ENCODE measurements at places on chromosomes 1 and 21.

DNA sequence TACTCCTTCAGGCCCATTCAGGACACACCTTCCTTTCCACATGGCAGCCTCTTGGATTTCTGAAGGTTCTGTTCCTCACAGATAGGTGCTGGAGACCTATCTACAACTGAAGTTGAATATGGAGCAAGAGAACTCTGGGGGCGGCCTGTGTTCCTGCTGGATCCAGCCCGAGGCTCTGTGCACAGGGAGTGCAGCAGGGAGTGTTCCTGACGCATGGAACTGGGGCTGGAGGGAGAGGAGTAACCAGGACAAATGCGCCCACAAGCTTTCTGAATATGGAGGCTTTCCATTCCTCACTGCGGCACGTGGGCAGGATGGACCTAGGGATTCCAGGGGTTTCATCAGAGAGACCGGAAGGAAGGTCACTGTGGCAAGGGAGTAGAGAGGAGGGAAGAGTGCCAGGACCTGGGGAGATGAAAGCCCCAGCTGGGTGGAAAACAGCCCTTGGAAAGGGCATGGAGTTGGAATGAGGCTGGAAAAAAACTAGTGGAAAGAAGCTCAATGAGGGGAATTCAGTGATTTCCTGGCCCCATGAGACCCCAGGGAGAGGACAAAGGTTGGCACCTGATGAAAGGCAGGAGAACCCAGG, 12.5 kb downstream of the PM20D1 start:
- DNase-seq: no peak

- no peak for DNase-seq
Observed at GRCh38 chr1:41641941-41642527, 157.6 kb upstream of the EDN2 start.

- no peak for DNase-seq
Observed at GRCh38 chr1:233242827-233243483, 52.6 kb downstream of the PCNX2 start.

GRCh38 chr1:227125929-227126545, 185.9 kb downstream of the COQ8A start:
- DNase-seq: no peak

Data from NCI-H774 (cell line).